ENCODE measurements at places on chromosomes 4 and X.

GRCh38 chr4:31946456-31946855 lies 1226.3 kb downstream of the PCDH7 start:
- no peak for DNase-seq

- no peak for DNase-seq
Measured at GRCh38 chr4:169307576-169307975, 36.8 kb upstream of the SH3RF1 start.

DNA sequence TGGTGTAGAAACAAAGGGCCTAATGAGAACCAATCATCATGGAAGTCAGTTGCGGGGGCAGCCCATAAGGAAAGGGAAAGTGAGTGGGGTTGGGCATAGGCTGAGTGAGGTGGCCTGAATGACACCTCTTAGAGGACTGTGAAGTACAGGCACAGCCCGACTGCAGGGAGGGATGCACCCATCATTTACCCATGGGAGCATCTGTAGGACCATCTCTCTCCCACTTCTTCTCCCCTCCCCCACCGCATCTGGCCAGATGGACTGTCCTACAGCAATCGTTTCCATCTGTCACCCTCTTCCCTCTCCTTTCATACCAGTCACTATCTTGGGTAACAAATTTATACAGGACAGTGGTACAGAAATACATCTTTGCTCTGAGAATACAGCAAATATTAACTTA lies 4.2 kb downstream of the STBD1 start:
- DNase-seq, result no peak

DNA sequence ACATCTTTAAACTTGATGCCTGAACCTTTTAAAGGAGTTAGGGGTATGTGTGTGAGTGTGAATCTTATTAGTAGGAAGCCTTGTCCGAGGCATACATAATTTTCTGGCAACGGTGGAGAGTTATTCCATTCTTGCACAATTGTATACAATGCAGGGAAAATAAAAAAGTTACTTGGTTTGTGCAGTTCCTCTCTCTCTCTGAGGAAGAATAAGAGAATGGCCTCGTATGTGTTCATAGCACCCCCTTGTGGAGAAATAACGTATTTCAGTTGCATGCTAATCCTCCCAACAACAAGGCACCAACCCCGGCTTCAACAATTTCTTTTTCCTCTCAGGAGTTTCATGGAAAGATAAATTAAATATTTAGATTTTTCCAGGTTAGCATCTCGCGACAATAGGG lies 33.7 kb upstream of the FGF13 start:
- DNase-seq, result no peak

- DNase-seq, result no peak
Measured at GRCh38 chr4:153564630-153565525, 98.7 kb downstream of the TMEM131L start.

- DNase-seq, result no peak
Measured at GRCh38 chrX:64456828-64457227, 61.6 kb upstream of the MTMR8 start.

- no peak for DNase-seq
Measured at GRCh38 chr4:79325864-79326328, at the start of gene NAA11. Gene NAA11 (minus strand): TSS chr4:79326061. CDS start chr4:79325877, 184 bp downstream.
